ENCODE measurements at places on chromosomes 2 and 18.
A peak's percentile ranks its signal among the peaks of the same experiment; 100 is the strongest.

DNA sequence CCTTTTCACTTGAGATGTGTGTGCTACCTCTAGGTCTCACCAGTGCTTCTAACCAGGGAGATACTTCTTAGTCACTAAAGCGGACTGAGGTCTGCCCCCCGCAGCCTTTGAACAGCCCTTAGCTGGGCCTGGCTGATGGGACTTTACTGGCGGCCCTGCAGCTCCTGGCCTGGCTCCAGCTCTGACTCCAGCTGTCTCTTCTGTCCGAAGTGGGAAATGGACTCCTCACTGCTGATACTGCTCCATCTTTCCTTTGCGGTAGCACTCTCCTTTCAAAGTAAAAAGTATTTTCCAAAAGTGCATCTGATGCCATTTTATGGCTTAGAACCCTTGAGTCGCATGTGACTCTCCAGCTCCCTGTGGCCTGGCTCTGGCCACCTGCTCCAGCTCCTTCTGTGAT is 64.5 kb downstream of the ATP9B start:
- no peak for DNase-seq

- DNase-seq: no peak
Observed at GRCh38 chr2:71880846-71881610, 266.6 kb downstream of the CYP26B1 start.

- DNase-seq: no peak
Observed at GRCh38 chr2:152532241-152532640, 185.0 kb downstream of the PRPF40A start.

- DNase-seq: no peak
Observed at GRCh38 chr2:234363011-234363487, 133.8 kb downstream of the ARL4C start.

DNA sequence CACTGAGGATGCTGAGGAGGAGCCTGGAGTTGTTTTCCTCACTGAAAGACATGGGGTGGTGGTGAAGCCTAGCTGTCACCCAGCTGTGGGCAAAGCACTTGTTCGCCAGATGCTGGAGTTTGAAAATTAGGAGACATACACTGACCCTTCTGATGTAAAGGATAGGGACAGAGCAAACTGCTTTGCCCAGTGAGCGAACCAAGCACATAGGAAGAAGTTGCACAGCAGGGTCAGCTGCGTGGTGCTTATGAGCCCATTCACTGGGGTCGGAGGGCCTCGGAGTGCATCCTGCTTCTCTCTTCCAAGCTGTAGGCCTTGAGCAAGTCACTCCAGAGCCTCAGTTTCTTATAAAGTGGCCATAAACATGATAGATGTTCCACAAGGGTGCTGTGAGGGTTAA is 50.9 kb downstream of the HK2 start:
- no peak for DNase-seq

- no peak for DNase-seq
Observed at GRCh38 chr18:53489266-53489665, 735.2 kb downstream of the MBD2 start.

GRCh38 chr2:239021651-239022436 is 174.0 kb downstream of the TWIST2 start:
- DNase-seq: no peak

GRCh38 chr2:179441551-179441950 is 176.9 kb upstream of the SESTD1 start:
- DNase-seq: no peak

DNA sequence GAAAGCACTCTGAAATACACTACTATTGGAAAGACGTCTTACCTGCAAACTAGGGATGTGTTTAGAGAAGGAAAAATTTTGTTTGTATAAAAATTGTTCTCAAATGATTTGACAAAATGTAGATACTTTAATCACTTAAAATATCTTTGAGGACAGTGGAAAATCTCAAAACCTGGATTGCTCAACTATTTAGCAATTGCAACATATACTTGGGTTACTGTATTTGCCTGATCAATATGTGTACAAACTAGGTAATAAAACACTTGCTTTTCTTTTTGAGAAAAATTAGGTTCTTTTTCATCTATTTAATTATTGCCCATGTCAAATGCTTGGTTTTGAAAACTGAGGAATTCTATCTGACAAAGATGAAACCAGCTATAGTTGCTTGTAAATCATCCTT is 60.9 kb downstream of the CPS1 start:
- no peak for DNase-seq

DNA sequence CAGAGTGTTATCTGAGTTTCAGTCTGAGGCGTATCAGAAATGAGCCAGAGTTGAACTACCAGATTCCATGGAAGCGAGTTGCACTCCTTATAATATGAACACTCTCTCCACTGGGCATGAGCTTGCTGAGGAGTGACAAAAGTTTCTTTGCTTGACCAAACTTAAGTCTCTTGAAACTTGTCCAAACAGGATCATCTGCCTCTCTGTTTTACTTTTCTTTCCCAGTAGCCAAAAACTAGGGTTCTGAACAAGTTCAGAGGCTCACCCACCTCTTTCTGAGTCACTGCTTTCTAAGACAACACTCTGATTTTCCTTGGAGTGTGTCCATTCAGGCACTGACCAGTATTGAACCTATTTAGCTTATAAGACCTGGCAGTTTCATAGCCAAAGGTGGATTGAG is 233.2 kb upstream of the TCF4 start:
- no peak for DNase-seq

DNA sequence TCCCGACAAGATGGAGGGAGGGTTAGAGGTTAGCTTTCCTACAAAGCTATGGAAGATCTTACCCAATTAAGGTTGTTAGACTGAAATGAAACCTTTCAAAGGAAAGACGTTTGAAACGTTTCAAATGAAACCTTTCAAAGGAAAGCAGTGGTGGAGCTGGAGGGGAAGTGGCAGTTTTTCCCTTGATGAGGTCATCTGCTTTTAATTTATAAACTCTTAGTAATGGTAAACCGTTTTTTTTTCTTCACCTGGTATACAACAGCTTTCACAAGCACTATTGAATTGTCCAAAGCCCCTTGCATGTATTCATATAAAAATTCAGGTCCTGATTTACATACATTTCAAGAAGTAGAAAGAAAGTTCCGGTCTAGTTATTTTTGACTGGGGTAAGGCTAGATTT is 7.4 kb downstream of the PMAIP1 start:
- peak; percentile 56 for DNase-seq

- no peak for DNase-seq
Observed at GRCh38 chr2:220269367-220269766, 641.9 kb downstream of the SLC4A3 start.

GRCh38 chr2:183093857-183094657 is 15.5 kb downstream of the DUSP19 start:
- peak; percentile 19 for DNase-seq

- no peak for DNase-seq
Observed at GRCh38 chr2:174038462-174038861, 73.3 kb upstream of the SP3 start.

GRCh38 chr2:143732076-143732475 is 602.9 kb downstream of the ARHGAP15 start:
- no peak for DNase-seq

DNA sequence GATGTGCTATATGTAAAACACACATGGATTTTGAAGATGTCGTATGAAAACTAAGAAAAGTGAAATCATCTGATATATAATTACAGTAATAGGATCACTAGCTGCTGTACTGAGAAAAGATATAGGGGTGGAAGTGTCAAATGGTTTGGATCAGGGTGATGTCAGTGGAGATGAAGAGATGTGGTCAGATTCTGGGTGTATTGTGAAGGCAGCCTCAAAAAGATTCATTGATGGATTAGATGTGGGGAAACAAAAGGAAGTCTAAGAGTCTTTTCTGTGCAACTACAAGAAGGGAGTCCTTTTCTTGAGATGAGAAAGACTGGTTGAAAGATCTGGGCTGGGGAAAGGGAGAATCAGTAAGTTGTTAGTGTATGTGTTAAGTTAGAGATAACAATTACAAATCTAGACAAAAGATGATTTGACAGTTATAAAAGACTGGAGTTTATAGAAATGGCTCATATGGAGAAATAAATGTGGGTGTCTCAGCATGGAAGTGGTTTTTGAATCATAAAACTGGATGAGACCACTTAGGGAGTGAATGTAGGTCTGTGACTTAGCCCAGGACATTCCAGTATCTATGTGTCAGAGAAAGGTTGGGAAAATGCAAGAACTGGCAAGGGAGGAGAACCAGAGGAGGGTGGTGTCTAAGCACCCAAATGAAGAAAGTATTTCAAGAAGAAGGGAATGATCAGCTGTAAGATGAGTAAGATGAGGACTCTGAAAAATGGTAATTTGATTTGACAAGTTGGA is 347.4 kb downstream of the PARD3B start:
- no peak for DNase-seq

DNA sequence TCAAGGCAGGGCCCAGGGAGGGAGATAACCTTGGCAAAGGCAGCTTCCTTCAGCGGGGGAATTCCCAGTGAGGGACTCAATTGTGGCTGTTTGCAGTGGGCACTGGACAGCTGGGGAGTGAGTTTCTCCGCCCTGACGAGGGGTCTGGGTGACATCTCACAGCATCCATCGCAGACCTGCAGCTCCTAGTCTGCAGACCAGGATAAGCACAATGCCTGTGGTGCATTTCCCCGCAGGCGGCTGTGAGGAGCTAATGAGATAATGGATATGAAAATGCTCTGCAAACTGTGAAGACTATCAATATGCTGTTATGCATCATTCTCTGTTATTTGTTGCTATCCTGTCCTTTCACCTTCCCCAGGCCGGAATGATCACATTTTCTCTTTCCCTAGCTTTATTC is 30.0 kb upstream of the CYP1B1 start:
- no peak for DNase-seq

- DNase-seq: no peak
Observed at GRCh38 chr2:1622521-1623200, 121.7 kb downstream of the PXDN start.

GRCh38 chr2:241381872-241382271 is 25.8 kb downstream of the FARP2 start:
- DNase-seq: no peak

DNA sequence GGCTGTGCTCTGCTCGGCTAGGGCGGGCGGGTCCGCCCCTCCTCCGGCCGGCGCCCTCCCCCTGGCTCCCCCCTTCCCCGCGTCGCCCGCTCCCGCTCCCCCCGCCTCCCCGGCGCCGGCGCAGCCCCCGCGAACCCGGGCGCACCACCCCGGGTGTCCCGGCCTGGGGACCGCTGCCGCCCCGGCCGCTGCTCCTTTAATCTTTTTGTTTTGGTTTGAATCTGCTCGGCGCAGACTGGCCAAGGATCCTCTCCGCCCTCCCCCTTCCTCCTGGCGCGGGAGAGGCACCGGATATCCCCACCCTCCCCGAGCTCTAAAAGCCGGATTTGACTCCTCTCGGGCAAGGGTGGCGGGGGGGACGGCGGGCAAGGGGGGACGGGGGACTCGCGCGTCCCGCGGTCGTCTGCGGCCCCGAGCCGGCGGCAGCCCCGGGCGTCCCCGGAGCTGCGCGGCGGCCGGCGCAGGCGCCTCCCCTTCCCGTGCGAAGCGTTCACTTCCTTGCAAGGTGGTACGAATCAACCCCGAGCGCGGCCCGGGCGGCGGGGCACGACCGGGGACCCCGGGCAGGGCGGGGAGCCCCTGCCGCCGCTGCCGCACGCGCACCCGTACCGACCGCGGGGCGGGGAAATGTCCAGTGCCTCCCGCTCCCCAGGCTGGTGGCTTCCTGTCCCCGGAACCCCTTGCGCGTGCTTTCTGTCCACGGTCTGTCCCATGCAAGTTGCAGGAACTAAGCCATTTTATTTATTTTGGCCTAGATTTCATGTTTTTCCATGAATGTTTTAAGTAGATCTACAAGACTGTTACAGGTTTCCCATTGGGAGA is at the start of gene PTGR3:
TSS of gene PTGR3 (minus strand) at position 11 of the 822 bp plus-strand sequence. CDS start 81 bp downstream, outside the sequence.
- DNase-seq: peak; percentile 85

- DNase-seq: no peak
Observed at GRCh38 chr2:16061441-16062217, 121.3 kb downstream of the MYCN start.

GRCh38 chr2:88738271-88738670 is 46.8 kb downstream of the RPIA start:
- no peak for DNase-seq

GRCh38 chr2:234881413-234882241 is 70.2 kb upstream of the SH3BP4 start:
- peak; percentile 32 for DNase-seq

DNA sequence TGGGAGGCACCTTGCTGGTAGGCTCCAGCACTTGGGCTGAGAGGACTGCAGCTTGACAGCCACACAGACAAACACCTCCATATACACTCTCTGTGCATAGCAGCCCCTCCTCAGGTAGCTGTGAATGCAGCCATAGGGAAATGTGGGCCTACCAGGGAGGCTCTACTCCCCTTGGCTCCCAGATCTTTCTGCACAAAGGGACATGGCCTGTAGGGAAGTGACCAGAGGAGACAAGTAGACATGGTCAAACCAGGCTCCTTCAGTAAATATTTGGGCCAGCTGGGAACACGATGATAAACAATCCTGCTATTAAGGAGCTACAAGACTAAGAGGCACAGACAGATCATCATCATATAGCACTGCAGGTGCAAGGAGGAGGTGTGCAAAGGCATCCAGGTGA is 35.9 kb upstream of the PDCL3 start:
- DNase-seq: no peak

GRCh38 chr18:36476433-36476832 is 178.9 kb downstream of the FHOD3 start:
- DNase-seq: no peak

GRCh38 chr18:7847357-7848053 is 280.4 kb downstream of the PTPRM start:
- no peak for DNase-seq

- DNase-seq: no peak
Observed at GRCh38 chr2:3398857-3399256, 19.4 kb downstream of the TRAPPC12 start.

DNA sequence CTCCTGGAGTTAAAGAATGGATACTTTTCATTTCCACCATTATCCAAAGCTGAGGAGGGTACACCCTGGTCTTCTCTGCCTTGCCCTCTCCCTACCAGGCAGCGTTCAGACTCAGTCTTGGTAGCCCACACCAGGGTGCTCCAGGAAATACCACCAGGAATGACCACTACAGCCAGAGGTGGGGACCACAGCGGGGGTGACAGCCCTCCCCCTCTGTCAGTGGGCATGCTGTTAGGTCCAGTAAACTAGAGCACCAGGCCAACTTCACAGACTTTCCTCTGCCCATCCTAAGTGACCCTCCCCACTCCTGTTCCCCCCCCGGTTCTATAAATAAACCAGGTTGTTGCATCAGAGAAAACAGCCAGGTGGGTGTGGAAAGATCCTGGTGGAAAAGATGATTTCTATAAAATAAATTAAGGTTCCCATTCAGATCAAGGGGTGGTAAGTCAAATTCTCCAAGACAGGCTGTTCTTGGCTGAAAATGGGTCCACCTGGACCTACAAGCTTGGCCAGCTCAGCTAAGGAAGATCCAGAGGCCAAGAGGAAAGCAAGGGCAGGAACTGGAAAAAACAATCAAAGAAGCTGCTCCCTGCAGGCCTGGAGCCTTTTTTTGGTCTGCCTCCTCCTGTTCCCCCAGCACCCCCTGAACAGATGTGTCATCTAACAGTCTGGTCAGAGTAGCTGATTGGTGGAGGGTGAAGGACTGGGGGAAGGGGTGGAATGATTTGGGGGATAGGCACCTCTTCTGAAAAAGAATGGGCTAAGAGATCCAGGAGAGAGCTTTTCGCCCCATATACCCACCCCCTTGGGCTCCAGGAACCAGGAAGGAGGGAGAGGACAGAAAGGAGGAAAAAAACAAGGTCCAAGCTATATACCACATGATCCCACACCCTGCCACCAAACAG is 2.3 kb downstream of the RAB11FIP5 start:
- no peak for DNase-seq

GRCh38 chr2:6917761-6918421 is 679 bp downstream of the RNF144A start:
- no peak for DNase-seq

Data from activated CD4-positive, alpha-beta T cell treated with anti-CD3 and anti-CD28 coated beads, Interleukin-2, Interleukin-4, amounts not matched to agents 100 ng/mL and 50 ng/mL, durations not matched to agents 16 hours and 8 hours (primary cell).